Hematopoietic multipotent progenitor cell treated with erythropoietin and hydrocortisone succinate and interleukin-3 and kit ligand, for 4 days (in vitro differentiated cells): ENCODE measurements at places on chromosomes 1 and 21.

- no peak for DNase-seq
Measured at GRCh38 chr1:205517288-205517687, 12.8 kb downstream of the CDK18 start.

GRCh38 chr1:231973830-231974229 lies 347.2 kb downstream of the DISC1 start:
- peak; percentile 77 for DNase-seq

- DNase-seq, result no peak
Measured at GRCh38 chr1:53640701-53641075, 98.3 kb downstream of the GLIS1 start.

GRCh38 chr21:21114461-21114860 lies 116.3 kb downstream of the NCAM2 start:
- peak; percentile 70 for DNase-seq

- peak; percentile 72 for DNase-seq
Measured at GRCh38 chr21:44932408-44933181, 7.2 kb upstream of the SLX9 start.

DNA sequence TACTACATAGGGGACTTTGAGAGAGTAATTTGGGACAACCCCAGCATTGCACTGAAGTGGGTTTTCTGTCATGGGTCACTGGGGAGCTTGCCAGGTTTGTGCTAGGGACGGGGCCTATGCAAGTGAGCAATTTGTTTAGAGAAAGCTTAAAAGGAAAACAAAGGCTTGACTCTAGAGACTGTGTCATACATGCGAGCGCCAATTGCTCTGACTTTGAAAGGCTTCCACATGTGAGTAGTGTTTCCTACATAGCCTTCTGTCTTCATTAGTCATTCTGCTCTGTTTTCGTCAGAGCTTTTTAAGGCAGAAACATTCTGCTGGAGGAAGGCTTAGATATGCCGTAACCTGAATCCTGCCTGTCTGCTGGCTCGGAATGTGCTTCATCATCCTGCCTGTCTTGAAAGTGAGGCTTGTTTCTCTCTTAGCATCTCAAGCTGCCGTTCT lies 28.4 kb downstream of the TRIM45 start:
- no peak for DNase-seq

- DNase-seq, result no peak
Measured at GRCh38 chr1:187294421-187295201, 465.9 kb downstream of the PLA2G4A start.

DNA sequence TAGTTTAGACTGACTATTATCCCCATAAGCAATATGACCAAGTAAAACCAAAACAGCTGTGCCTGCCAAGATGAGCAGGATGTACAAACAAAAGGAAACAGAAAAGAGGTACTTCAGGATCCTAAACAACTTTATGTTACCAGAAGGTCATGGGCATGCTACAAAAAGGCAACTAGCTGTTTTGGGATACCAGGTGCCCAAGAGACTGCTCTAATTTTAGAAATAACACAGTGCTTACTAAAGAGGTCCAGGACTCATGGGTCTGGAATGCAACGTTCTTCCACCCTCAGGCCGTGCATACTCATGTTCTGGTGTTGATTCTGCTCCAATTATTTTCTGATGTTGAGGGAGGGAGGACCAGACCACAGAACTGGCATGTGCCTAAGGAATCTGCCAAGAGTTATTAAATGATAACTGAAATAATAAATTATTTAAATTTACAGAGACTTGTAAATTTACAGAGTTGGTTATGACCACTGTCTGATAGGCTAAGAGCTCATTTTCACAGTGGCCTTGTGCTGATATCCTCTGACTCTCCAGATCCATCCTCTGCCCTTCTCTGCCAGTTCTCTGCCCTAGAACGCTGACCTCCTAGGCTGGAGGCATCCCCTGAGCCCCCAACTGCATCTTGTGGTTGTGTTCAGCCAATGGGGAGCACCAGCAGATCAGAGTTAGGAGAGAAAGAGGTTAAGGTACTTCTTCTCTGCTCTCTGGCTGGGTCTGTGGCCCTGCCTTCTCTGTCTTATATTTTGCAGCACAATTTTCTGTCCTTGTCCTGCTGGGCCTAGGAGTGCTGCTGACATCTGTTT lies 37.7 kb upstream of the BCL10 start:
- no peak for DNase-seq
